Left renal pelvis (tissue), 4 donors: ENCODE measurements at places on chromosomes 6 and 20.

DNA sequence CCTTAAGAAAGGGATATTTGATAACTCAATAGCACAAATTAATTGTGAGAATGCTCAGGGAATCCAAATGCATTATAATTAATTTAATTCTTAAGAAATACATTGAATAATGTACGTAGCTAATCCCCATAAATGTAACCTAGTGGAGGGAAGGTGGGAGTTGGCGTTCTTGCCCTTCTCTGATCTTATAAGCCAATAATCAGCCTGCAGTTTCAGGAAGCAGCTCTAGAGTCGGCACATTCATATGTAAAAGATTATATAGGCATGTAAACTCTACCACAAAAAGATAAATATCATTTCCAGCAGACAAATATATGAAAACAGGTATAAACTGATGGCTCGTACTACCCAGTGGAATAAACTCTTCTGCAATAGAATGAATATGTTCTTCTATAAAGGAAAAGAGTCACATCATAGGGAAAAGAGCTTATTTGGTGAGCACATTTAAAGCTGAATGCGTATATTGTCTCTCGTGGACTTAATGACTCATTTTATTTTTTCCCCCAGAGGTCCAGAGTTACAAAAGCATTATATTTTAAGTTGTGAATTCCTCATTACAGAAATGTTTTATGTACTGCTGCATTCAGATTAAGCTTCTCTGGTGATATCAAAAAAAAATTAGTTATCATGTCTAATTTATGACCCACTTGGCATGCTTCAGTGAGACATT lies 112.2 kb downstream of the TFAP2A start:
- no peak for DNase-seq

DNA sequence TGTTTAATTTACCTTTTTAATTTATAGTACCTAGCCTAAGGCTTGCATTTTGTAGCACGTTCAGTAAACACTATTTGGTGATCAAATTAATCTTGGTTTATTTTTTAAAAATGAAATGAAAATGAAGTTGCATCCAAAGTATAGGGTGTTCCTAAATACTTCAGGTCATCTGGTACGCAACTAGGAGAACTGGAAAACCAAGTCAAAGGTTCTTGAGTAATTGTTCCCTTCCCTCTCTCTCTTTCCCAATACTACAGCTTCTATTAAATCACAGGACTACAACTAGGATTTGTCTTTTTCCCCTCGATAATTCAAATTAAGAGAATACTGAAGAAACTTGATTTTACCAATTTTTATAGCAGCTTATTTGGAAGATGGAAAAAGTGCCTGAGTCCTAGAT lies 27.9 kb downstream of the CSNK2A1 start:
- no peak for DNase-seq

DNA sequence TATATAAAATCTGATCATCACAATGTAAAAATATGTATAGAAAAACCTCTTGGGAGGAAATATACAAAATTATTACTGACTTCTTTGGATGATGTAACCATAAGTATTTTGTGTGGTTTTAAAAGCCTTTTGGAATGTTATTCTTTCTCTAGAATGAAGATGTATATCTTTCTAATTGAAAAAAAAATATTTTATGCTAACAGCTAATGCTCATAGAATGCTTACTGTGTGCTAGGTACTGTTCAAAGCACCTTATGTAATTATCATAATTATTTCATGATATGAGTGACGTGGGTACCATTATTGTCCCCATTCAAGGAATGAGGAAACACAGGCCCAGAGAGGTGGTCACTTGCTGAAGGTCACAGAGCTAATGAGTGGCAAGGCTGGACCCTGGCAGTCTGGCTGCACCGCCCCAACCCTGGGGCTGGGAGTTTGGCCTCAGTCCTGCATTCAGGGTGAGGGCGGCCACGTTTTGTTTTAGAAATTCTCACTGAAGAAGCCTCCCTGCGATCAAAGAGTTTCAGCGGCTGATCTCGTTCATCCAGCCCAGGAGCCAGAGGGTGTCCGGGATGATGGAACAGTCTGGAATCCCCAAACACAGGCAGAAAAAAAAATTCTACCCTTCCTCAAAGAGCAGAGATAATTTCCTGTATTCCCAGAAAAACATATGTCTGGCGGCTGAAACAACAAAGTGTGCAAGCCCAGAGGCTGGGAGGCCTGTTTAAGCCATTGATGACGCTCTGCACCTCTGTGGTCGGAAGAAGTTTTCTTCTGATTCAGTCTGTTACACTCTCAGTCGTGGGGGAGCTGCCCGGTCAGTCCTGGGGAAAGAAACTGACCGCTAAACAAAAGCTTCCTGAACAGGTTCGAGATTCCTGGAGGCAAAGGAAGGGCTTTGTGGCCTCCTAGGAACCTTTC lies 37.3 kb downstream of the TFEB start:
- DNase-seq: no peak

- no peak for DNase-seq
Observed at GRCh38 chr6:84018453-84019061, 15.0 kb upstream of the MRAP2 start.

GRCh38 chr6:131215219-131215618 lies 80.0 kb downstream of the AKAP7 start:
- DNase-seq: no peak

GRCh38 chr6:152250127-152250526 lies 387.0 kb downstream of the SYNE1 start:
- DNase-seq: no peak

DNA sequence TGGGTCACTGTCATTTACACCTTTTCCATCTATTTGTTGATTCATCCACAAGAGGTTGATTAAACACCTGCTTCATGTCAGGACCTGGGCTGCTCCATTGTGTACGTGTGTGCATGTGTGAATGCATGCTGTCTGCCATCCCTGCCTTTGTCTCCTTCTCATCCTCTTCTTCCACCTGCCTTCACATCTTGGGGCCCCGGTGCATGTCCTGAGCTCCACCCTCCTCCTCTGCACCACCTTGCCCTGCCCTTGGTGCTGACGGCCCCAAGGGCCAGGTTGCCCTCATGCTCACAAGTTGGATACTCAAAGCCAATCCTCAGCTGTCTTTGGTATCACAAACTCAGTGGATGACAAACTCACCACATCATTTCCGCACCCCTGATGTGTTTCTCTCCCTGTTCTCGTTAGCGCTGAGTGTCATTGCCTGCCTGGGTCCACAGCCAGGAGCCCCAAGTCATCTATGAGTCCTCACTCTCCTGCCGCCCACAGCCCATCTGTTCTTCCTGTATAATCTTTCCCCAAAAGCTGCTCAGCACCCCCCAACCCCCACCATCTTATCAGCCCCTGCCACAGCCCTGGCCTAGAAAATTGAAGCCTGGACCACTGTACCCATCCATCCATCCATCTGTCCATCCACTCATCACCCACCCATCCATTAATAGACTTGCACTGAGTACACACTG lies 85.0 kb downstream of the SRC start:
- no peak for DNase-seq

- no peak for DNase-seq
Observed at GRCh38 chr6:142306736-142307135, 4.9 kb downstream of the ADGRG6 start.

GRCh38 chr20:62408055-62408454 lies 970 bp upstream of the CABLES2 start:
- DNase-seq: no peak

- no peak for DNase-seq
Observed at GRCh38 chr6:163751032-163751525, 336.6 kb downstream of the QKI start.

DNA sequence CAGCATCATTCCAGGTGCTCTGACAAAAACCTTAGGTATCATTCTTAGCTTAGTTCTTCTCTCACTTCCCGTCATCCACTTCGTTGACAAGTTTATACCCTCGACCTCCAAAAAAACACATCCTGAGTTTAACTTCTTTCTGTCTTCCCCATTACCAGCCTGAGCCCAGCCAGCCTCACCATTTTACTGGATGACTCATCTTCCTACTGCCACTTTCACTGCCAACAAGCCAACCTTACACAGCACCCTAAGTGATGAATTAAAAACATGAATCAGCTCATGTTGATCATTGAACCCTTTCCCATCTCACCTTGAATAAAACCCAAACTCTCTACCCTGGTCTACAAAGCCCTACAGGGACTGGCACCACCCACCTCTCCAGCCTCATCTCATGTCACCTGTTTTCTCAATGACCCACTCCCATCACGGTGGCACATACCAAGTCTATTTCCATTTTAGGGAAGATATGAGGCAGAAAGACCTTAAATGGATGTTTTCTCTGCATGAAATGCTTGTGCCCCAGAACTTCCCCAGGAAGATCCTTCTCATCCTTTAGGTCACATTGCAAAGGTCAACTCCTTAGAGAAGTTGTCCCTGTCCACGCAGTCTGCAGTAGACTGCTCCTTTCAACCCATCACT lies 9.9 kb upstream of the UST start:
- no peak for DNase-seq

DNA sequence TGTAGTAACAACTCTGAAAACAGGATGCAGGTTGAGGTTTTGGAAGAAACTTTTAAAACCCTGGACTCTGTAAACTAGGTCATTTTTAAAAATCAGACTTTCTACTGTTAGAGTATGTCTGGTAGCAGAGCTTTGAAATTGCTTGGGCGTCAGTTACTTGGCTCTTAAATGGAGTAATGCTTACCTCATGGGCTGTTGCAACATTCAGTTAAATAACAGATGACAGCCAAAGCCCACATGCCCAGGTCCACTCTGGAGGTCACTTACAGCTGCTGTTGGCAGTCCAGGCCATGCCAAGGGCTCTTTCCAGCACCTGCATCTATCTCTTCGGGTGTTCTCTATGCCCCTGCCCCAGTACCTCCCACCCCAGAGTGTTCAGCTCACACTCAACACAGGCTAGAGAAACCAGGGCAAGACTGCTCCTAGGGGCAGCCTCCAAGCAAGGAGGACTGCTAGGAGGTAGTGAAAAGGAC lies 96.4 kb downstream of the BANF2 start:
- no peak for DNase-seq

DNA sequence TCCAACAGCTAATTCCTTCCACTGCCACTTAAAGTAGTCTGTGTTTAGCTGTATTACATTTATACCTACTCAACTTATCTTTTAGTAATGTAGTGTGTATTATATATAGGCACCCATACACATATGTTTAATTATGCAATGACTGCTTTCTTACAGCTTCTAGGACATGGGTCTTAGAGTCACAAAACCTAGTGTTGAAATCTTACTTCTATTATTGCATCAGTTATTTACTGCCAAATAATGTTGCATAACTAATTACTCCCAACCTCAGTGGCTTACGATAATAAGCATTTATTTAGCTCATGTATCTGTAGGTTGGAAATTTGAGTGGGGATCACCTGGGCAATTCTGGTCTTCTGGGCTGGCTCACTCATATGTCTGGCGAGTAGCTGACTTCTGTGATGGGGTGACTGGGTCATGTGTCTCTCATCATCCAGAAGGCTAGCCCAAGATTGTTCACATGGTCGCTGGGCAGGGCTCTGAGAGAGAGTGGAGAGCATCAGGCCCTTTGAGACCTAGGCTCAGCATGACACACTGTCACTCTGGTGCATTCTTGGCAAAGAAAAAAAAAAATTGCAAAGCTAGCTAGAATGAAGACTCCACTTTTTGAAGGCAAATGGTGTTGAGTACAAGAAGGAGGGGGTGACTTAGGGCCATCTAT lies 187.0 kb downstream of the PLCB1 start:
- no peak for DNase-seq

GRCh38 chr20:8457978-8458377 lies 325.9 kb downstream of the PLCB1 start:
- DNase-seq: no peak

- no peak for DNase-seq
Observed at GRCh38 chr6:33719326-33719987, 8.0 kb upstream of the UQCC2 start.

DNA sequence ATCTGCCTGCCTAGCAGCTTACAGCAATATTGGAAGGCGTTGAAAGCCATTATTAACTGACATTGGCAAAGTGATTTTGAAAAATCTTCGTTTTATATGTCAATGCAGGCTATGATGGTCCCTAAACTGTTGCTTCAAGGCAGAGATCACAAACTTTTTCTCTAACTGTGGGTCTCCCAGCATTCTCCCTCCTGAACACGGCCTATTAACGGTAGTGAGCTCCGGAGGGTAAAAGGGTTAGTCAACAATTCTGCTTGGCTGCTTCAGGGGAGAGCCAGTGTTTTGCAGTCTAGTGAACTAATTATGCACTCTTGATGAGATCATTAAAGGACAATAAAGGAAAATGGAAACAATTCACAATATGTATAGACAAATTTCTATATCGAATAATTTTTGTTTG lies 261.8 kb upstream of the QKI start:
- DNase-seq: no peak

DNA sequence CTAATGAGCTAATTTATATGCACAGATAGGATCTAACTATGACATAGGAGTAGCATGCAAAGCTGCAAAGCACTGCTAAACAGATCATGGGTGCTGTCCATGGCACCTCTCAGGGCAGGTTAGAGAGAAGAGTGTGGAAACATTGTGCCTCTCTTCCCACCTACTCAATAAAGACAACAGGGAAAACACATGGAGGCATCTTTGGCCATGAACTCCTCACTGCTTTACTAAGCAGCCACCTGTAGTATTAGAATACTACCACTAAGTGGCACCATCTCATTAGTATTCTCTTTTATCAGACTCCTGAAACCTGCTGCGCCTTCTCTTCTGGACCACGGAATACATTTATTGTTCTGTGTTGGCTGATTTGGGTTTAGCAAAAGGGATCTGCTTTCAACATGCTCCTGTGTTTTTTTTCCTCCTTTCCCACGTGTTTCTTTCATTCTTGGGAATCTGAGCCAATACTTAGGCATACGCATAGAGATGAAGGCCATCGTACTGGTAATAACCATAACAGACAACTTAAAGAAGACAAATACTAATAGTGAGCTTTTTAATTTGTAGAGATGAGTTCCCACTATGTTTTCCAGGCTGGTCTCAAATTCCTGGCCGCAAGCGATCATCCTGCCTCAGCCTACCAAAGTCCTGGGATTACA lies 9.4 kb upstream of the HDDC2 start:
- no peak for DNase-seq

GRCh38 chr6:50889935-50890334 lies 71.3 kb downstream of the TFAP2B start:
- DNase-seq: no peak

DNA sequence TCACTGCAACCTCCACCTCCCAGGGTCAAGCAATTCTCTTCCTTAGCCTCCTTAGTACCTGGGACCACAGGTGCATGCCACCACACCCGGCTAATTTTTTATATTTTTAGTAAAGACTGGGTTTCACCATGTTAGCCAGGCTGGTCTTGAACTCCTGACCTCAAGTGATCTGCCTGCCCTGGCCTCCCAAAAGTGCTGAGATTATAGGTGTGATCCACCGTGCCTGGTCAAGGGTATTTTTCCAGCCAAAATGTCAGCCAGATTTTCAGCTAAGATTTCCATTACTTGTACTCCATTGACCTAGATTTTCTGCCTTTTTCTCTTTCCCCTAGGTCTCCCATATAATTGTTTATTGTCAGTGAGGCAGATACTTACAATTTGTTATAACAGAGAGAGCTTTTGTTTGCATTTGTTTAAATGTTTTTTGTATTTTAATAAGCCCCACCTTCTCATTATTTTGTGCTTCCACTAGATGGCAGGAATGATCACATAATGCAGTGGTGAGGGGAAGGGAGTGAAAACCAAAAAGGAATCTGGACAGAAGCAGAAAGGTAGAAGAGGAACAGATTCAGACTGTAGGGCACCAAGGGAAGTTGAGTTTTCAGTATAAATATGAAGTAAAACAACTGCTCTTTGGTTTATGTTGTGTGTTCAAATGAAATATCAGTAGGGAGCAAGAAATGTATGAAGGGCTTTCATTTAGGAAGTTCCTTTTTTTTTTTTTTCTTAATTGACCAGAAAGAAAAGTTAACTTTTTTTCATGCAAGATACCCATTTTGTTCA lies 29.7 kb downstream of the RPF2 start:
- DNase-seq: no peak
